ENCODE measurements at places on chromosomes 4 and X. TPM values are rescaled to one million over a fixed set of nuclear protein-coding genes. Genes with fewer than 3 reads are reported as not detected.
A peak's percentile ranks its signal among the peaks of the same experiment; 100 is the strongest.

GRCh38 chr4:77790146-77790545 lies 29.0 kb downstream of the CNOT6L start:
- H3K4me3 ChIP-seq, result no peak overlapping the region
- no peak for DNase-seq
- no peaks in the 10 kb centered on the region for H3K36me3 ChIP-seq
- no peaks in the 10 kb centered on the region for H3K27me3 ChIP-seq
- H3K4me1 ChIP-seq, result no peaks in the 10 kb centered on the region

GRCh38 chrX:16458208-16458607 lies 191.8 kb upstream of the S100G start:
- peaks cover 22% of the 10 kb centered on the region for H3K27me3 ChIP-seq
- no peaks in the 10 kb centered on the region for H3K4me1 ChIP-seq
- no peak overlapping the region for H3K27ac ChIP-seq
- no peak overlapping the region for H3K4me3 ChIP-seq
- no peak for DNase-seq

GRCh38 chrX:152958047-152958446 lies 35.9 kb downstream of the PNMA5 start:
- peak overlapping the region; percentile 79 for H3K27ac ChIP-seq
- no peaks in the 10 kb centered on the region for H3K36me3 ChIP-seq
- no peaks in the 10 kb centered on the region for H3K27me3 ChIP-seq
- H3K4me3 ChIP-seq, result peak overlapping the region; percentile 45
- peaks cover 17% of the 10 kb centered on the region for H3K4me1 ChIP-seq

- no peak overlapping the region for H3K27ac ChIP-seq
- H3K36me3 ChIP-seq, result no peaks in the 10 kb centered on the region
- H3K27me3 ChIP-seq, result no peaks in the 10 kb centered on the region
- H3K4me3 ChIP-seq, result no peak overlapping the region
Measured at GRCh38 chr4:166257891-166258290, 384.9 kb downstream of the TLL1 start.

- no peaks in the 10 kb centered on the region for H3K36me3 ChIP-seq
- no peak for DNase-seq
- no peaks in the 10 kb centered on the region for H3K4me1 ChIP-seq
- H3K4me3 ChIP-seq, result no peak overlapping the region
- no peak overlapping the region for H3K27ac ChIP-seq
- H3K27me3 ChIP-seq, result no peaks in the 10 kb centered on the region
Measured at GRCh38 chrX:139327355-139327754, 203.2 kb upstream of the F9 start.

The SYTL5 gene
- 12.8 TPM for total RNA-seq

The STATH gene
- total RNA-seq, result not detected

The SMIM10 gene
- total RNA-seq, result 4.2 TPM

All from spinal cord (tissue), 10 donors.